ENCODE measurements at places on chromosomes 1 and 21.

- no peak for ATAC-seq
Observed at GRCh38 chr21:32779983-32780382, 8.4 kb upstream of the PAXBP1 start.

GRCh38 chr1:14788080-14788479 is 189.6 kb downstream of the KAZN start:
- no peak for ATAC-seq

GRCh38 chr1:155093911-155094621 is 15.4 kb downstream of the EFNA3 start:
- peak; percentile 85 for ATAC-seq

- no peak for ATAC-seq
Observed at GRCh38 chr1:156217871-156218270, 5.1 kb downstream of the PMF1 start.

DNA sequence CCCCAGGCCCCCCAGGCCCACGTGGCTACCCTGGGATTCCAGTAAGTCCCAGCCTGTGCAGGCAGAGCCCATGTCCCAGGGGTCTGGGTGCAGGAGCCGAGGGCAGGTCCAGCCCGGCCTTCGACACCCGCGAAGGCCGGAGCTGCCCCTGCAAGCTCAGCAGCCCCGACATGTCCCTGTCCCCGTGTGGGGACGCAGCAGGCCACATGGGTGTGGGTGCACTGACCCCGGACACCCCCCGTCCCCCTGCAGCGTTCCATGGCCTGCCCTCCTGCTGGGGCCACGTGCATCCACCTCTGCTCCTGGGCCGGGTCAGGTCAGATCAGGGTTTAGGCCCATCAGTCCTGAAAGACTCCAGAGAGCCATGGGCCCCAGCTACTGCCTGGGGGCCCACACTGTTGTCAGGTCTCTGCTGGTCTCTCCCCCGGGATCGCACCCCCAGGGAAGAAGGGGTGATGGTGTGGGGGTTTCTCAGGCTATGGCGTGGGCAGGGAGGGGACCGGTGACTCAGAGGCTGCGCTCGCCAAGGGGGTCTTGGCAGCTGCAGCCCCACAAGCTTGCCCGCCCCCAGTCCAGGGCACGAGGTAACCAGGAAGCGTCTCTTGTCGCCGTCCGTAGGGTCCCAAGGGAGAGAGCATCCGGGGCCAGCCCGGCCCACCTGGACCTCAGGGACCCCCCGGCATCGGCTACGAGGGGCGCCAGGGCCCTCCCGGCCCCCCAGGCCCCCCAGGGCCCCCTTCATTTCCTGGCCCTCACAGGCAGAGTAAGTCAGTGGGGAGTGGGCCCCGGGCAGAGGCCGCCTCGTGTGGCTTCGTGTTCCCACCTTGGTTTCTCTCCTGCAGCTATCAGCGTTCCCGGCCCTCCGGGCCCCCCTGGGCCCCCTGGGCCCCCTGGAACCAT is 37.5 kb downstream of the SLC19A1 start:
- ATAC-seq, result no peak

DNA sequence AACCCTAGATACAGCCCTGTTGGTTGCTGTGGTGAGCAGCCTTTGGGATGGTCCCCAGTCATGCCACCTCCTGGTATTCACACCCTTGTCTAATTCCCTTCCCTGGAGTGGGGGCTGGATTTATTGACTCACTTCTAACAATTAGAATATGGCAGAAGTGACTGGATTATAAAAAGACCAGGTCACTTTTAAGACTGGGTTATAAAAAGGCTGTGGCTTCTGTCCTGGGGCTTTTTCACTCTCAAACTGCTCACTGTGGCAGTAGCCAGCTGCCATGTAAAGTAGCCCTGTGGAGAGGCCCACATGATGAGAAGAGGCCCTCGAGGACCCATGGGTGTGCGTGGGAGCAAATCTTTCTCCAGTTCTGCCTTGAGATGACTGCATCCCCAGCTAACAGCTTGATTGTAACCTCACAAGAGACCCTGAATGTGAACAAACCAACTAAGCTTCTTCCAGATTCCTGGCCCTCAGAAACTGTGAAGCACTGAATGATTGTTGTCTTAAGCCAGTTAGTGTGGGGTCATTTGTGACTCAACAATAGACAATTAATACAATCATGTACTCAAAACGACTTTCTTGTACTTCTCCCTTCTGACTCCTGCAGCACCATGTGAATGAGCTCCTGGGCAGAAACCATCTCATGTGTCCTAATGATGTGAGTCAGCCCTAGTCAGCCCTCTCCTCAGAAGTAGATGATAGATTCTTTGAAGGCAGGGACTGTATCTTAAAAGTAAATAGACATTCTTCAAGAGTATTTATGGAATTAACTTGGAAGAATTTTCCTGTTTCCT is 234.9 kb downstream of the TNR start:
- ATAC-seq, result no peak

DNA sequence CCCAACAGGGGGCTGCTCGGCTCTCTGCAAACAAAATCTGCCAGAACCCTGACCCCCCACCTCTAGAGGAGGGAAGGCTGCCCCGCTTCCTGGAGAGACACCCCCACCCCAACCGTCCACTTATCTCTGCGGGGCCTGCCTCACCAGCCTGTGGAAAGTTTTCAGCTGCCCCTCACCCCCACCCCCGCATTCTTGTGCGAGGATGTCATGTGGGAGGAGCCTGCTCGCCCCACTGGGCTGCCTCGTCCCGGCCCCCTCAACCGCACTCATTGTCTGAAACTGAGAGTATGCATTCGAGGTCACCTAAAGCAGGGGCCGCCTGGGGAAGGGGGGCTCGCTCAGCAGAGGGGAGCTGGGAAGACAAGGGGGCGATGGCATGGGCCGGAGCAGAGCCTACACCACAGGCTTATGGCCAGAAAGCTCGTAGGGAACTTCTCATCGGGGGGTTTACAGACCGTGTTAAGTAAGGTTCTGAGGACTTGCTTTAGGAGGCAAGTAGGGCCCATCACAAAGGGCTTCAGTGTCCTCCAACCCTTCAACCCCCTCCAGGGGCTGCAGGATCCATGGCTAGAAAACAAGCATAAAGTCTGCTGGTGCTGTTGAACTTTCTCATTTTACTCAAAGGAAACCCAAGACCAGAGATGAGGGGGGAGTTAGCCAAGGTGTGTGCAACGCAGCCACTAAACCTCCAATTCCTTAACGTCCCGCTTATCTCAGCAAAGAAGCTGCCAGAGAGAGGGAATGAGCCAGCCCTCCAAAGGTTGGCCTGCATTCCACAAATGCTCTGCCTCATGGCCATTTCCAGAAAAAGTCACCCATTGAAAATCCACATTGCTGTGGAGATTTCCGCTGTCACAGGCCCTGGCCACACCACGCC is 9.4 kb downstream of the EPHA2 start:
- peak; percentile 72 for ATAC-seq

DNA sequence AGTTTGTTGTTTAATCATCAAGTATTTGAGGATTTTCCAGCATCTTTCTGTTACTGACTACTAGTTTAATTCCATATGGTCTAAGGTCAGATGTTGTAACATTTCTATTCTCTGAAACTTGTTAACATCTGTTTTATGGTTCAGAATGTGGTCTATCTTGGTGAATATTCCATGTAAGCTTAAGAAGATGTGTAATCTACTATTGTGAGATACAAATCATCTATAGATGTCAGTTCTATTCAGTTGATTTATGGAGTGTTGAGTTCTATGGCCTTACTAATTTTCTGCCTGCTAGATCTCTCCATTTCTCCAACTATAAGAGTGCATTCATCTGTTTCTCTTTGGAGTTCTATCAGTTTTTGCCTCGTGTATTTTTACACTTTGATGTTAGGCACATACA is 31.5 kb downstream of the WARS2 start:
- ATAC-seq, result no peak

DNA sequence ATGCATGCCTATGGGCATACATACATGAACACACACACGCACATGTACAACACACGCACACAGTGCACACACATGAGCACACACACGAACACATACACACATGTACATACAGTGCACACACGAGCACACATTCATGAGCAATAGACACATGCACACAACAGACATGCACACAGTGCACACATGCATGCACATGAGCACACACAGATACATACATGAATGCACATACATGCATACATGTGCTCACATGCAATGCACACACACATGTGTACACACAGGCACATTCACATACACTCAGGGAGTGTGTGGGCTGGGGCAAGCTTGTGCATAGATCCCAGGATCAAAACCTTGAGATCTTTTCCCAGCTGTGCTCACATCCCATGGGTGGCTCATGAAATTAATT is 18.9 kb downstream of the CRYAA start:
- ATAC-seq, result no peak

GRCh38 chr1:153733970-153734369 is 6.1 kb downstream of the INTS3 start:
- ATAC-seq, result peak; percentile 55

- peak; percentile 94 for ATAC-seq
Observed at GRCh38 chr1:54253480-54253879, 53.5 kb downstream of the MRPL37 start.

GRCh38 chr21:21046063-21046462 is 47.9 kb downstream of the NCAM2 start:
- ATAC-seq, result no peak

DNA sequence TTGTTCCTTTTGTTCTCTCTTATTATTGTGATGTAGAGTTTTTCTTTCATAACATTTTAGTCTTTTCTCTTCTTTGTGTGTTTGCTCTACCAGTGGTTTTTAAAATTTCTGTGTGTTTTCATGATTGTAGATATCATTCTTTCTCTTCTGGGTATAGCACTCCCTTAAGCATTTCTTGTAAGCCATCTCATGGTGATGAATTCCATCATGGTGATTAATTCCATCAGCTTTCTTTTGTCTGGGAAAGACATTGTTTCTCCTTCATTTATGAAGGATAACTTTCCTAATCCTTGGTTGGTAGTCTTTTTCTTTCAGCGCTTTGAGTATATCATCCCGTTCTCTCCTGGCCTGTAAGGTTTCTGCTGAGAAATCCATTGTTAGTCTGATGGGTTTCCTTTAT is 22.7 kb downstream of the CD55 start:
- no peak for ATAC-seq

GRCh38 chr21:37204580-37204979 is 62.6 kb downstream of the VPS26C start:
- no peak for ATAC-seq

- no peak for ATAC-seq
Observed at GRCh38 chr1:82141390-82141789, 340.7 kb downstream of the ADGRL2 start.

GRCh38 chr1:68143633-68144032 is 88.7 kb downstream of the WLS start:
- no peak for ATAC-seq

- peak; percentile 31 for ATAC-seq
Observed at GRCh38 chr1:66240491-66241484, 293.2 kb upstream of the SGIP1 start.

DNA sequence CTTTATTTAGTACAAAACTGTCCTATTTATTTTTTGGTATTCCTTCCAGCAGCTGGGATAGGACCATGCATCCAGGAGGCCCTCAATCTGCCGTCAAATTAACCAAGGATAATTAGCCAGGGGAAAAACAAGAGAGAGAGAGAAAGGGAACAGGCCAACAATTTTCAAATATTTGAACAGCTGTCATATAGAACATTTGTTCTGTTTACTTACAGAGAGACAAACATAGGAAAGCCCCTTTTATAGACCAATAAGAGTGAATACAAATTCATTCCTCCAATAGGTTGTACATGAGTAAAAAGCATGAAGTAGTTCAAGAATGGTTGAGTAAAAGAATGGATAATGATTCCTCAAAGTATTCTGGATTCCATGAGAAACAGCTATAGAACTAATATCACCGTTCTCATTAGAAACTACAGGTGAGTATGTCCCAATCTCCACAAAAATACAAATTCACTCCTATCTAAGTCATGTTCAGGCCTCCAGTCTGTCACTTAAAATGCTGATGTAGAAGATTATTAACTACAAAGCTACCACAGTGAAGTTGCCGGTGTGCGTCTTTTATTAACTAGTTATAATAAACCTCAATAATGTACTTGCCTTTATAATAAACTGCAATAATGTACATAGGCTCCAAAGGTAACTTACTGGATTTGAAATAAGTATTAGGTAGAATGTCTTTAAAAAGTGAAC is 64.8 kb upstream of the GNG4 start:
- ATAC-seq, result no peak

DNA sequence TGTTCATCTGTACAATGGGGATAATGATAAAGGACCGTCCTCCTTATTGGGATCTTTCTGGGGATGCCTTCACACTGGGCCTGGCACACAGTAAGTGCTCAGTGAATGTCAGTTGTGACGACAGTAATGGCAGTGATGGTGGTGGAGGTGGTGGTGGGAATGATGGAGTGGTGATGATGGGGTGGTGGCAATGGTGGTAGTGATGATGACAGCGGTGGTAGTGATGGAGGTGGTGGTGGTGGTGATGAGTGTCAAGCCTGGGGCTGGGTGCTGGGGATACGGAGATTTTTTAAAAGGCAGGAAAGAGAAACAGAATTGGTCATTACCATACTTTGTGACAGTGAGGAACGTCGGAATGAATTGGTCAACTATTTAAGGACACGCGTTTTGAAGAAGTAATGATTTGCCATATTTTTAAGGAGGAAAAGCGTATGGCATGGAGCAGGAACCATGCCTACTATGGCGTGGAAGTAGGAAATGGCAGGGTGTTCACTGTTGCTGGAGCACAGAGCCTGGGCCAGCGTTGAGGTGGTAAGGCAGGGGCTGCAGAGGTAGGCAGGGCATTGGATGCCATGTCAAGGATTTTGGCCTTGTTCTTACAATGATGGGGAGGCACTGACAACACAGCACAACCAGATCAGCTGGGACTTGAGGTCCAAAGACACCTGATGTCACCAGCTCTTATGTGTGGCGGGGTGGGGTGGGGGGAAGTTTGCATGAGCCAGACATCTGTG is 128.7 kb downstream of the ACTL8 start:
- ATAC-seq, result no peak

DNA sequence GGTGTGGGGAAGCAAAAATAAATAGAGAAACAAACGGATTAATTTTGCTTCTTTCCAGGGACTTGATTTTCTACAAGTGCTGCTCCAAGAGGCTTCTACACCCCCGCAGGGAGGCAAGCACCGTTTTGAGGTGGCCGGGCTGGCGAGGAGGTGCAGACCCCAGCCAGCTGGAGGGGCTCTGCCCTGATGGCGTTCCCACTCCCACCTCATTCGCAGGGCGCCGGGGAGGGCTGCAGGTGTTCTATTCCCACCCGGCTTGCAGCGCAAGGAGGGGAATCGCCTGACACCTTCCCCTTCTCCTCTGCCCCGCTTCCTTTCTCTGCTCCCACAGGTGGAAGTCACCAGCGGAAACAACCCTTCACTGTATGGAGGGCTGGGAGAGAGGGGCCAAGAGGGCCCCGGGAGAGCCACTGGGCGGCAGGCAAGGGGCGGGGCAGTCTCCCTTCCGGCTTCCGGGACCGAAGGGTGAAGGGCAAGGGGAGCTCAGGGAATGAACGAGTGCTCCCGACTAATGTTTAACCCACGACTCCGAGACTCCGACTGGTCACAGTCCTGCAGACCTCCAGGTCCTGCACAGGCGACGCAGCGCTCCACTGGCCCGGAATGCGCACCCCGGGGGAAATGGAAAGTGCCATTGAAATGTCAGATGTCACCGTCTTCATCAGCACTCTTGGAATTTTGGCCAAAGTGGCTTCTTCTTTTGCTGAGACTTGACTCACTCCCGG is 29.1 kb downstream of the TEX35 start:
- ATAC-seq, result peak; percentile 36

GRCh38 chr1:15937706-15938168 is 38.2 kb downstream of the ZBTB17 start:
- peak; percentile 36 for ATAC-seq

GRCh38 chr1:162166917-162167615 is 97.6 kb downstream of the NOS1AP start:
- ATAC-seq, result no peak

- ATAC-seq, result peak; percentile 64
Observed at GRCh38 chr1:234683861-234684632, 74.1 kb upstream of the IRF2BP2 start.
